Activated naive CD4-positive, alpha-beta T cell treated with anti-CD3 and anti-CD28 coated beads, Interleukin-2, amount 50 U/mL, for 72 hours (primary cell): ENCODE measurements at places on chromosomes 13 and 19.

- DNase-seq, result no peak
Measured at GRCh38 chr19:41546386-41546789, 29.6 kb upstream of the CEACAM21 start.

DNA sequence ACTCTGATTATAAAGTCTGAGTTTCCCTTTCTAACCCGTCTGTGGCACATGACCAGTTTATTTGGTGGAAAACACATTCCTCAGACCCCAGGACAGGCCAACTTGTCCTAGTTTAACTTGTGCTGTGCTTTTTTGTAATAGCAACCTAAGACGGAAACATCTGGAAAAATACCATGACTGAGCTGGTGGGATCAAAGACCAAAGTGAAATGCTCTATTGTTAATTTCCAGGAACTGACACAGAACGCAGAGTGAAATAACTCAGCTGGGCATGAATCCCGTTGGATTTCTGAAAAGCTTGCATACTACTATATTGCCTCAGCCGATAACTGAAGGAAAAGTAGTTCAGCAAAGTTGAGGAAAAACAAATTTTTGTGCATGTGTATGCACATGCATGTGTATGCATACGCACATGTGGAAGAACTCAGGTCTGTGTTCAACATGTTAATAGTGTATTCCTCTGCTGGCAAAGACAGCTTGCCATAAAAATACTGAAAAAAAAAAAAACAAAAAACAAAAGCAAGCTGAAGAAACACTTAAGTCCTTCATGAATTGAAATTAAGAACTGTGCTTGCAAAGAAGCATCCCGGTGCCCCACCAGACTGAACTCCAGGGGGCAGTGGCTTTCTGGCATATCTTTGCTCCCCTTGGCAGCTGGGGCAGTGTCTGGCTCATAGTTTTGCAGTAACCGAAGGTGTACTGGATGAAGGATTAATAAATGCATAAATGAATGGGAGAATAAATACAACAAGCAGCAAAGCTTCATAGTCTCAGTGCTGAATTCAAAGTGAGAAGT, 187.8 kb downstream of the LHFPL6 start:
- no peak for DNase-seq

DNA sequence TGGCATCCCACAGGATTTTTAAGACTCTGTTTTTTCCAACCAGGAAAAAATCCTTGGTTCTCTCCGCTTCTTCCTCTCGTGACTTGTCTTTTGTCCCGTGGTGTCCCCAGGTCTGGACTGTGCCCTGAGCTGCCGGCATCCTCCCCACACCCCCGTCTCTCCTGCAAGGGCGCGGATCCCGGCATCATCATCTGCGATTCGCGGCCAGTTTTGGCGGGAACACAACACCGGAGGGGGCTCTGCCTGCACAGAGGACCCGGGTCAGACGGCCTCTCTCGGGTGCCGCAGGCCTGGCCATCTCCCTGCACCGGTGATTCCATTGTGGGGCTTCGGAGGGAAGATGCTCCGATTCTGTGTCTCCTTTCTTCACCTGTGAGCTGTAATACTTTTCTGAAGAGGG, 18.8 kb upstream of the GAS6 start:
- DNase-seq, result no peak

GRCh38 chr13:93446238-93446637, 219.6 kb downstream of the GPC6 start:
- no peak for DNase-seq

DNA sequence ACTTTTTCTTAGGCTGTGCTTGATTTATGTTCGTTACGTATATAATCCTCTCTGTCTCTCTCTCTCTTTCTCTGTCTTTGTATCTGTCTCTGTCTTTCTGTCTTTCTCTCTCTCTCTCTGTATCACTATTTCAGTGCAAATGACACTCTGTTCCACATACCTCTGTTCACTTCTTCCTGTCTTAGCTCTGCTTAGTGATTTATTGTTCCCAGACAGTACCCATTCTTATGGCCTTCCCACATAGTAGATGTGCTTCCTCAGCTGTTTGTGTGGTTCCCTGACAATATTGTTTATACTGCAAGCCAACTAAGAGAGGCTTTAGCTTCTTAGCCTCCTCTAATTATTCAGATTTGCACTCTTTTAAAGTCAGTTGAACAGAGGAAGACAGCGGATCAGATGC, 1244.2 kb downstream of the DIAPH3 start:
- DNase-seq, result no peak

GRCh38 chr19:42879613-42880012, at the start of gene PSG1:
Gene PSG1, minus strand, starts transcription at chr19:42879713. Its CDS starts 132 bp downstream, at chr19:42879581.
- no peak for DNase-seq

DNA sequence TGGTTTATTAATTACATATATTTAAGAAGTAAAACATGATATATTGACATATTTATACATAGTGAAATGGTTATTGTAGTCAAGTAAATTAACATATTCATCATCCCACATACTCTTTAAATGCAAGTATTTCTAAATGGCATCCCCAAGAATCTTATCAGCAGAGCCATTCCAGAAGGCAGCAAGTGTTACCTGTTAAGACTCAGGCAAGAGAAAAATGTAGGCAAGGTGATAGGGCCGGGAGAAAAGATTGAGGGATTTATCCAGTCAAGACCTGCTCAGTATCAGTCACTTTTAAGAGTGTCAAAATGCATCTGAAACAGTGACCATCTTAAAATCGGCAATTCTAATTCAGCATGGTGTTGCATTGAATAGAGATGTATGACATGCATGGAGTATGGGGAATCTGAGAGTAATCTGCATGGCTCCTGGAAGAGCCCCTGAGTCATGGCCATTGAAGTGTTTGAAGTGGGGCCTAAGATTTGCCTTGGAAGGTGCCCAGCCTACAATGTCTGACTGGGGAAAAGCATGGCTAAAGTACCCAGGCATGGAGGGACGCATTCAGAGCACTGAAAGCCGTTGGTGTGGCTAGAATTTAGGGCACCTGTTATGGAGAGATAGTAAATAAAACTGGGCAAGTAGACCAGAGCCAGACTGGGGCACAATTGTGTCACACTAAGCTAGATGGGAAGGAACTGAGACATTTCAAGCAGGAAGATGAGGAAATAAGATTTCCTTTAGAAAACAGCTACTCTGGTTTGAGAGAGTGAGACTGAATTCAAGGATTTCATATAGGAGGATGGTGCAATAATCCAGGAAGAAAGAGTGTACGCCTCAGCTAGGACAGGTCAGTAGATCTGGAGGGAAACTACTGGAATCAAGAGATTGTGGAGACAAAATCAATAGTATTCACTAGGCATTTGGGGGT, 25.0 kb upstream of the C1QTNF9B start:
- DNase-seq, result no peak

GRCh38 chr19:1271528-1272422, 2.6 kb downstream of the CIRBP start:
- DNase-seq, result no peak

- no peak for DNase-seq
Measured at GRCh38 chr19:15971224-15971780, 22.5 kb downstream of the OR10H4 start.

- no peak for DNase-seq
Measured at GRCh38 chr13:83325125-83325853, 557.0 kb downstream of the SLITRK1 start.

DNA sequence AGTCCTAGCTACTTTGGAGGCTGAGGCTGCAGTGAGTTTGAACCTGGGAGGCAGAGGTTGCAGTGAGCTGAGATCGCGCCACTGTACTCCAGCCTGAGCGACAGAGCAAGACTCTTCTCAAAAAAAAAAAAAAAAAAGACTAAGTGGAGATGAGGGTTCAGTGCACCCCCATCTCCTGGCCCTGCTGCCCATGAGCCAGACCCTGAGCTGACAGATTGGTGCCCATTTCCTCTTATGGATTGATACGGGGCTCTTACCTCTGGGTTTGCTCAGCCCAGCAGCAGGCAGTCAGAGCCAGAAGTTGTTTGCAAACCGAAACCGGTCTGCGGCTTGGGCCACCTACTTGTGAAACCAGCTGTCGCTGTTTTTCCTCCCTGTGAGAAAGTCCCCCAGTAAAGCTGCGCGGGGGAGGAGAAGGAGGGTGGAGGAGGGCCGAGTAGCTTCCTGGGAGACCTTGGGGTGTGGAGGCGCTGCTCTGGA, 36.9 kb downstream of the ARRDC2 start:
- DNase-seq, result peak; percentile 93

GRCh38 chr13:91058919-91059318, 288.6 kb upstream of the MIR17HG start:
- no peak for DNase-seq
